ENCODE measurements at places on chromosomes 2 and 18. TPM values are rescaled to one million over a fixed set of nuclear protein-coding genes. Genes with fewer than 3 reads are reported as not detected.
A peak's percentile ranks its signal among the peaks of the same experiment; 100 is the strongest.

GRCh38 chr2:151569167-151569566 lies 159.5 kb downstream of the RIF1 start:
- no peak for DNase-seq

DNA sequence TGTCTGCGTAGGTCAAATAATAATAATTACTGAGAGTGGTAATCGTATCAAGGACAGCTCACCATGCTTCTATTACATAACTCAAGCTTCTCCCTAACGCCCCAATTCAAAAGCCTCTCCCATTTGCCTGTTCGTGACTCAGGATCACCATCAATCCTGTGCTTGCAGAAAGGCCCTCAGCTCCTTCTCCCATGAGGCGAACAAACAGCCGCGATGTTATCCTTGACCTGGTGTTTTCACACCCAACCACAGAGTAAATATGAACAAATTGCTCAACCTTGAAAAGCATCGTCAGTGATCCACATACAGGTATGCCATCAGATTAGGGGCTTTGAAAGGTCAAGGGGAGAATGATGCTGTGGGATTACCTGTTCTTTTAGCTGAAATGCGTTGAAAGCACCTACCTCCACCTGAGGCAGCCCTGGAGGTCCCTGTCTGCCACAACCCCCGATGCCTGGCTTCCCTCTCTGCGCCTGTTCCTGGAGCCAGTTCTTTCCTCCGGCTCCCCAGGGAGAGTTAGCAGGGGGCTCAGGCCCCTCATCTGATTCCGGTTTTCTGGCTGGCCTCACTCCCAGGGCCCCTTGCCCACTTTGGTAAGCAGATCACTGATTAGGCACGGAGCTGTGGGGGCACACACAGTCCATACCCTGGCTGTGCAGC lies 39.1 kb upstream of the ODC1 start:
- DNase-seq, result no peak

DNA sequence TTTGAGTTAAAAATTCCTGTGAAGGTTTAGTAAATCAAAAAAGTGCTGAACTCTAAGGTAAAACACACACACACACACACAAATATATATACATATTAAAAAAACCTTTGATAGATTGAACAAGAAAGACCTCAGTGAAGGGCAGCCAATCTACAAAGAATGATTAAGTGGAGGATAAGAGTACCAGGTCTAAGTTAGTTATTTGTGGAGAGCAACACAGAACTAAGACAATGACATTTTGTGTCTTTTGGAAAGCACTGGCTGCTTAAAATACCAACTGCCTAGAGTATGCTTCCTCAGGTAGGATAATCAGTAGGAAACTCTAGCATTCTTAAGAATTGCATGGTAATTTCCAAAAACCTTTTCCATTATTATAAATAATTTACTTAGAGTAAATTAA lies 481.4 kb upstream of the SYT4 start:
- no peak for DNase-seq

GRCh38 chr2:156005531-156005930 lies 327.0 kb downstream of the NR4A2 start:
- DNase-seq, result no peak

DNA sequence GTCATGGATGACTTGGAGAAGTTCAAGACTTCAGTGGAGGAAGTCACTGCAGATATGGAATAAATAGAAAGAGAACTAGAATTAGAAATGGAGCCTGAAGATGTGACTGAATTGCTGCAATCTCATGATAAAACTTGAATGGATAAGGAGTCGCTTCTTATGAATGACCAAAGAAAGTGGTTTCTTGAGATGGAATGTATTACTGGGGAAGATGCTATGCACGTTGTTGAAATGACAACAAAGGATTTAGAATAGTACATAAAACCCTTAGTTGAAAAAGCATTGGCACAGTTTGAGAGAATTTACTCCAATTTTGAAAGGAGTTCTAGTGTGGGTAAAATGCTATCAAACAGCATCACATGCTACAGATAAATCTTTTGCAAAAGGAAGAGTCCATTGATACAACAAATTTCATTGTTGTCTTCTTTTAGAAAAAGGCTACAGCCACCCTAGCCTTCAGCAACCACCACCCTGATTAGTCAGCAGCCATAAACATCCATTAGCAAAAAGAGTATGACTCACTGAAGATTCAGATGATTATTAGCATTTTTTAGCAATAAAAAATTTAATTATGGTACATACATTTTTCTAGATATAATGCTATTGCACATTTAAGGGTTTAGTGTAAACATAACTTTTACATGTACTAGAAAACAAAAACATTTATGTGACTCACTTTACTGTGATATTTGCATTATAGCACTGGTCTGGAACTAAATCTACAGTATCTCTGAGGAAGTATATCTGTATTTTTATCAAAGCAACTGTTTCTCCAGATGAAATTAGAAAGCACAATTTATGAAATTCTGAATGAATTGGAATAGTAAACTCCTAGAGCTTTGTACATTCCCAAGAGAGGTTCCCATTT lies 110.5 kb upstream of the TACR1 start:
- DNase-seq, result no peak

- DNase-seq, result no peak
Measured at GRCh38 chr18:27769152-27769551, 407.8 kb downstream of the CDH2 start.

DNA sequence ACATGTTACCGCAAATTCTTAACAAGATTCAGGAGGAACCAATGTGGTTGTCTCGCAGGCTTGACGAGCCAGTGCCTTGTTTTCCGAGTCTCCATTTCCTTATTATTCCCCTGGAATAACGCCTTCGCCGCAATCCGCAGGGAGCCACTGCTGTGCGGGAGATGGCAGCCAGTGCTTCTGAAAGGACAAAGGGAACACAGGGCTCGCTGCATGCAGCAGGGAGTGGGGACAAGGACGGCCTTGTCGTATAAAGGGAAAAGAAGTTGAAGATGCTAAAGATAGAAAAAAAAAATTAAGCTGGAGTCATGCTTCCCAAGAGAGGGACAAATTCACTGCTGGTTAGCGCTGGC lies 221.4 kb downstream of the NDUFA10 start:
- no peak for DNase-seq

- no peak for DNase-seq
Measured at GRCh38 chr18:59606193-59607077, 90.8 kb downstream of the CCBE1 start.

DNA sequence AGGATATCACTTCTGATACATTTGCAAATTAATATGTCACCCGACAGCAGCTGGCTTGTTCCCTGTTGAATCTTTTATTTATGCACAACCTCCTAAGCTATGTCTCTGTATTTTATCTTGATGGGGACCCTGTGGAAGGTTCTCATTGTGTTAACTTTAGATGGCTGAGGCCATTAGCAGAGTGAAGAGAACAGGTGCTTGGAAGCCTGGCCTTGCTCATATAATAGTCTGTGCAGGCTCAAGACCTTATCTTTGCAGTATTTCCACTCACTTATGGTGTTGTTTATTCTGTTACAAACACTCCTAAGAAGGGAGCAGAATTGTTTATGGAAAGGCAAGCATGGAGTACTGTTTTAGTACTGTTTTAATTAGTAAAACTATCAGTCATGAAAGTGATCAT lies 107.6 kb downstream of the SETBP1 start:
- DNase-seq, result no peak

GRCh38 chr2:63875131-63875527 lies 33.4 kb downstream of the UGP2 start:
- no peak for DNase-seq

- no peak for DNase-seq
Measured at GRCh38 chr2:174158003-174158402, 90.3 kb downstream of the OLA1 start.

GRCh38 chr2:5695654-5696403 lies 3.6 kb downstream of the SOX11 start:
- peak; percentile 39 for DNase-seq

- DNase-seq, result peak; percentile 87
Measured at GRCh38 chr2:219277703-219278654, 1.2 kb upstream of the DNAJB2 start.

DNA sequence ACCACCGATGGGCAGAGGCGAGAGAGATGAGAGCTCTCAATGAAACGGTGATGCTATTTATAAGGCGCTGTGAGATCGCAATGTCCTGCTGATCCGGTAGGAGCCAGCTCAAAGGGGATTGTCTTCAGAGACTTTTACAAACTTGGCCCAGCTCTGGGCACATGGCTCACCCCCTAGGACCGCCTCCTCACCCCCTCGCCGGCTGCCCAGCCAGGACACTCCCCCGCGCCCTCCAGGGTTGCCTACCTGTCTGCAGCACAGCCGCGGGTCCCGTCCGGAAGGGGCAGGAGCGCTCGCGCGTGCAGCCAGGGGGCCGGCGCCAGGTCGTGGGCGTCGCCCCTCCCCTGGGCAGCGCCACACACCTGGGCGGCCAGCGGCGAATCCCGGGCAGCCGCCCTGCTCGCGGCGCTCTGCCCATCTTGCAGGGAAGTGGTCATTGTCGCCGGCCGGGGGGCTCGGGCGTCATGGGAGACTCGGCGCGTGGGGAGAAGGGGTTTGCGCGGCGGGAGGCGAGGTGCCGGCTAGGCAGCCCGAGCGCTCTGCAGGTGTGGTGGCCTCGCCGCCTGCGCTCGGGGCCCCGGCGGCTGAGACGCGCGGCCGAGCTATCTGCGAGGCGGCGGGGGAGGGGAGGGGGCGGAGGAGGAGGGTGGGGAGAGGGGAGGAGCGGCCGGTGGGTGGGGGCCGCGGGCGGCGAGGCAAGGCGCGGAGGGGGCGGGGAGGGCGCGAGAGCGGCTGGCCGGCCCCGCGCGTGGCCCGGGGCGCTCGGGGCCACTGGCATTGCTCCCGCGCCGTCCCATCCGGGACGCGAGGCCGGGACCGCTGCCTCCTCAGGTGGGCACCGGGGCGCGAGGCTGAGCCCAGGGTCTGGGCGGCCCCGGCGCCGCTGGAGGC lies at the start of gene GRB14:
TSS of gene GRB14 (minus strand) at position 610 of the 891 bp plus-strand sequence. CDS start at position 437, 173 bp downstream.
- no peak for DNase-seq

DNA sequence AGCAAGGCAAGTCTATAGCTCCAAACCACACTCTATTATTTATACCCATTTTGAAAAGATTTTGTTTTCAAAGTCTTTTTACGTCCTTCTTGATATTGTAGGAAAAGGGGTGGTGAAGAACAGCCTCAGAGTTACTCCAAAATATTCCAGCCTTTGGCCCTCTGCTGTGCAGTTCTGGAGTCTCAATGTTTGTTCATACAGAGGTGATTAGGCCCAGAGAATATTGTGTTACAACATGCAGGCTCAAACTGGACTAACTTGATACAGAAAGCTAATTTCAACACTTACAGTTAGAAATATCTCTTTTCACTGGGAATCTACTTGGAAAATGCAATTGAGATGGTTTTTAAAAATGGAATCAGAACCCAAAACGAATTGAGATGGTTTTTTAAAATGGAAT lies 40.4 kb upstream of the SLC25A52 start:
- no peak for DNase-seq

DNA sequence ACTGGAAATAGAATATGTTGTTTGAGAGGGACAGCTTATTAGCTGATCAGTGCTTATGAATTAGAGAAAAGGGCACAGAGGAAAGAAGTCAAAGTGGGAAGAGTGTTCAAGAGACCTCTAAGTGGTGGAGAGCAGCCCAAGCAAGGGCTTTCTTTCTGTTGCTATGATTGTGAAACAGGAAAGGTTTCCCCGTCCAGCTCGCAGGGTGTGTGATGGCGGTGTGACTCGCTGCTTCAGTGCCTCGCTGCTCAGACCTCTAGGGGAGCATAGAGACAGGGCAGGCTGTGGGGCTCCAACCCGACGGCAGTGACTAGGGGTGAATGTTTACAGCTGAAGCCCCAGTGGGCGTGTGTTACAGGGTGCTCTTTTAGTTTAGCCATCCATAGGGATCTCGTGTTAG lies 166.5 kb upstream of the COPS8 start:
- no peak for DNase-seq

GRCh38 chr2:26564121-26564644 lies 77.0 kb downstream of the CIB4 start:
- no peak for DNase-seq

GRCh38 chr2:45908316-45909170 lies 257.1 kb downstream of the PRKCE start:
- DNase-seq, result no peak

- DNase-seq, result no peak
Measured at GRCh38 chr2:190881084-190881597, 520 bp downstream of the GLS start.

GALNT3 gene
- 20.3 TPM for total RNA-seq

INSIG2 gene
- total RNA-seq, result 21.9 TPM

PROKR1 gene
- total RNA-seq, result 0.10 TPM

FEV gene
- not detected for total RNA-seq

RBM44 gene
- total RNA-seq, result 2.1 TPM

FTCDNL1 gene
- 2.2 TPM for total RNA-seq

SLC38A11 gene
- 0.69 TPM for total RNA-seq

SULT6B1 gene
- total RNA-seq, result not detected

KIAA1328 gene
- 20.1 TPM for total RNA-seq

HRH4 gene
- 0.30 TPM for total RNA-seq

Measured in skin of body (tissue), 3 donors.